ENCODE measurements at places on chromosomes 1 and 21.
A peak's percentile ranks its signal among the peaks of the same experiment; 100 is the strongest.

DNA sequence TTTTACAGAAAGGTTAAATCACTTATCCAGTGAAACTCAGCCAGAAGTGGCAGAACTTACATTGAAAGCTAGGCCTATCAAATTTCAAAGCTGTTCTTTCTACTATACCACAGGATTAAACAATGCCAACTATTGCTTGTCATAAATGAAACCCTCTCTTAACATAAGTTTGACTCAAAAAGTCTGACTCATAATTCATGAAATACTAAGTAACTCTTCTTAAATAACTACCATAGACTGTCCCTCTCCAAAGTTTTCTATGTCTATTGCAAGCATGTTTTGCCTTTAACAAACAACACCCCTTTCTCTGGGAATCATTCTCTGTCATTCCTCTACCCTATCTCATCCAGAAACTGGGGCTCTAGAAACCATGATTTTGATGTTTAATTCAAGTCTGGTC, 109.5 kb upstream of the UBE2U start:
- DNase-seq: no peak
- no peak overlapping the region for H3K4me3 ChIP-seq
- no peaks in the 10 kb centered on the region for H3K4me1 ChIP-seq
- H3K27me3 ChIP-seq: no peaks in the 10 kb centered on the region

- H3K4me3 ChIP-seq: no peak overlapping the region
- H3K4me1 ChIP-seq: peaks cover 9% of the 10 kb centered on the region
- no peak overlapping the region for H3K27ac ChIP-seq
- no peaks in the 10 kb centered on the region for H3K36me3 ChIP-seq
- no peak for DNase-seq
Measured at GRCh38 chr1:196196486-196196885, 411.8 kb downstream of the KCNT2 start.

DNA sequence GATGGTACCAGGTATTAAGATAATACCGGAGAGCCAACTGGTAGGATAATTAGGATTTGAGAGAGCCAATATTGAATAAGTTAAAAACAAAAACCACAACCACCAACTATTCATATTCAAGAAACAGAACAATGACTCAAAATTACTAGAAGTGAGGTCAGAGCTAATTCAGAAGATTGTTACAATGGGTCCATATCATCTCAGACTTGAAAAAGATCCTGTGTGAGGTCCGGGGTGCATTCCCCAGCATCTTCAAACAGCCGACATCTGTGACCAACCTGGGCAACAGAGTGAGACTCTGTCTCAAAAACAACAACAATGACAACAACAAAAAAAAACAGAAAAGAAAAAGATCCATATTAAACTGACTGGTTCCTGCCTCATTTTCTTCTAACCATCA, 18.6 kb downstream of the AK2 start:
- no peak overlapping the region for H3K4me3 ChIP-seq
- no peaks in the 10 kb centered on the region for H3K4me1 ChIP-seq
- DNase-seq: no peak
- H3K27ac ChIP-seq: no peak overlapping the region
- H3K27me3 ChIP-seq: no peaks in the 10 kb centered on the region
- H3K36me3 ChIP-seq: peaks cover 29% of the 10 kb centered on the region

DNA sequence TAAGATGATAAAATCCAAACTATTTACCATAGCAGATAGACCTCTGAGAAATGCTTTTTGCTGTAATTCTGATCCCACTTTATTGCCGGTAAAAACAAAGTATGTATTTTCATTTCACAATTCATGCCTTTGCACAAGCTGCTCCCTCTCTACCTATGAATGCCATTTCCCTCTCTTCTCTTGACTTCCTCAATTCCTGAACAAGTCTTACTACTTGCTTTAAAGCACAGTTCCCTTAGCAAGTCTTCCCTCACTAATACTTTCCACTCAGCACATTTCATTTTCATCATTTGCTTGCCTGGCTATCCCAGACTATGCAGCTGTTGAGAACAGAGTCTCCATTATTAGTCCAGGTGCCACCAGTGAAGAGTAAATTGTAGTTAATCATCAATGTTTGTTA, 13.8 kb downstream of the GPATCH2 start:
- no peak for DNase-seq
- no peak overlapping the region for H3K4me3 ChIP-seq
- no peaks in the 10 kb centered on the region for H3K36me3 ChIP-seq
- no peaks in the 10 kb centered on the region for H3K27me3 ChIP-seq

GRCh38 chr1:166322470-166322869, 155.7 kb upstream of the FAM78B start:
- DNase-seq: no peak
- no peak overlapping the region for H3K4me3 ChIP-seq
- no peak overlapping the region for H3K27ac ChIP-seq
- H3K36me3 ChIP-seq: no peaks in the 10 kb centered on the region

- H3K4me3 ChIP-seq: no peak overlapping the region
- H3K36me3 ChIP-seq: no peaks in the 10 kb centered on the region
- no peak overlapping the region for H3K27ac ChIP-seq
Measured at GRCh38 chr1:218496561-218496960, 151.4 kb downstream of the TGFB2 start.

DNA sequence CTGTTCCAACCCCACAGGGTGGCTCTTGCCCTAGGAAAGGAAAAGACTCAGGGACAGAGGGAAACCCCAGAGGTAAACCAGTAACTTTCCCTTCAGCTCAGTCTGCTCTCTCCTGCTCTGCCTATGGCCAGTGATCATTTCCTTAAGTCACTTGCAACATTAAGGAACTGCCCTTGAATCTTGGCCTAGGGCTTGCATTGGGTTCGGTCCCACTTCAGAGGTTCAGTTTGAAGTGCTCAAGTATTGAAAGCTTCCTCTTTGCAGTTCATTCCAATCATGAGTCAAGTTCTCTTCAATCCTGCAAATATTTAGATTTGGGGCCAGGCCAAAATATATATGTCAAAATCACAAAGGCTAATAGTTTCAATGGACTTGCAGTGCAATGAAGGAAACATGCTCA, 97.7 kb upstream of the IRF2BP2 start:
- H3K4me3 ChIP-seq: no peak overlapping the region
- H3K27me3 ChIP-seq: no peaks in the 10 kb centered on the region
- H3K4me1 ChIP-seq: no peaks in the 10 kb centered on the region
- no peak for DNase-seq

DNA sequence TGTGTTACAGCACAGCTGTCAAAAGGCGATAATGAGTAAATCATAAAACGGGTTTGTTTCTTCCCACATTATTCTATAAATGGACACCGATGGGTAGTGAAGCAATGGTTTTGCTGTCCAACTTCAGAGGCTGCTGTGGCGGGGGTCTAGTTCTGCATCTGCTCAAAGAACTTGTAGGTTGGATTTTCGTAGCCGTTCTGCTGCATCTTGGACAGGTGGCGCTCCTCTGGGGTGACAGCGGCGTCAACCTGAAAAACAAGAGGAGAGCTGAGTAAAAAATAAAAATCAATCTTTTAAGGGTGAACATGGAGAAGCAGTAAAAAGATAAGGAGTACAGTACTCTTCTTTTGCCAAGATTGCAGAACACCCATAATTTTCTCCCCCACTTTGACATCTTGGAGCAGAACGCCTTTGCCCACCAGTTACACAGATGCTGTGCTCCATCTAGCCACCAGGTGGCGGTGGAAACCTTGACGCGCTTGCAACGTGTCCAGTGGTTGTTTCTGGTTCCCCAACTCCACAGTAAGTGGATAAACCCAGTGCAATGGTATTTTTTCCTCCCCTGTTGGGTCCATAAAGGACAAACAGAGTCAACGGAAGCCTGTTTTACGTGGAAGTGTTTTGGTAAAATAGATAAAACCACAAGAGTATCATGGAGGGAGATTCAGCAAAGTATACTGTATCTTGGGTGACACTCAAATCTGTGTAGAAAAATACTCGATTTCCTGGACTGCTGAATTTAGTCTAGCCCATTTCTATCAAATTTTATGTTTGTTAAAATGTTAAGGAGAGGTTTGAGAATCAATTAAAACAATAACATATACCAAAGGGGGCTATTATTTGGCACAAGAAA, 147.0 kb downstream of the GABPA start:
- H3K27ac ChIP-seq: no peak overlapping the region
- H3K4me3 ChIP-seq: no peak overlapping the region
- peak; percentile 56 for DNase-seq
- no peaks in the 10 kb centered on the region for H3K4me1 ChIP-seq
- no peaks in the 10 kb centered on the region for H3K27me3 ChIP-seq
- no peaks in the 10 kb centered on the region for H3K36me3 ChIP-seq

GRCh38 chr1:153553830-153554541, 4.9 kb upstream of the S100A3 start:
- H3K27ac ChIP-seq: no peak overlapping the region
- DNase-seq: no peak
- no peaks in the 10 kb centered on the region for H3K4me1 ChIP-seq
- no peaks in the 10 kb centered on the region for H3K27me3 ChIP-seq

GRCh38 chr1:54547601-54548388, at the start of gene ACOT11:
Gene ACOT11 (plus strand): TSS chr1:54548228. CDS start chr1:54548310, 82 bp downstream.
- no peak within 1 kb of the TSS for H3K4me3 ChIP-seq
- H3K27ac ChIP-seq: no peak within 1 kb of the TSS
- no peak for DNase-seq
- no peaks in the 10 kb centered on the region for H3K36me3 ChIP-seq
- no peaks in the 10 kb centered on the region for H3K27me3 ChIP-seq

DNA sequence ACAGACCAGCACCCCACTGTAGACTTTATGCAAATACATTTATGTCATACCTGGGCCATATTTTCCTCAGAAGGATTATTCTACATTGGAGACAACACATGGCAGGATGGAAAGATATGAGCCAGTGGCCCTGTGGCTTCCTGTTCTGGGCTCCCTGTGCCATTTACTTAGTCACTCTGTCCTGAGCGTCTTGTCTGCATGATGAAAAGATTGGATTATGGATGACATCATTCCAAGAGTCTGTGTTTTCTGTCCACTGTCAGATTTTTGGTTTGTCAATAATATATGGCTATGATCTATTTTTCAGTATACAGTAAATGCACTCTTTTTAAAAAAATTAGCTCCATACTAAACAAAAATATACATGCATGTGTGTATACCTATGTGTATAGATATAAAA, 30.8 kb downstream of the IGSF5 start:
- DNase-seq: no peak
- H3K36me3 ChIP-seq: no peaks in the 10 kb centered on the region
- H3K27me3 ChIP-seq: no peaks in the 10 kb centered on the region
- H3K27ac ChIP-seq: no peak overlapping the region

- DNase-seq: peak; percentile 73
- H3K4me3 ChIP-seq: no peak overlapping the region
- H3K36me3 ChIP-seq: no peaks in the 10 kb centered on the region
- H3K27me3 ChIP-seq: no peaks in the 10 kb centered on the region
Measured at GRCh38 chr1:186605762-186606350, 74.4 kb downstream of the PTGS2 start.

DNA sequence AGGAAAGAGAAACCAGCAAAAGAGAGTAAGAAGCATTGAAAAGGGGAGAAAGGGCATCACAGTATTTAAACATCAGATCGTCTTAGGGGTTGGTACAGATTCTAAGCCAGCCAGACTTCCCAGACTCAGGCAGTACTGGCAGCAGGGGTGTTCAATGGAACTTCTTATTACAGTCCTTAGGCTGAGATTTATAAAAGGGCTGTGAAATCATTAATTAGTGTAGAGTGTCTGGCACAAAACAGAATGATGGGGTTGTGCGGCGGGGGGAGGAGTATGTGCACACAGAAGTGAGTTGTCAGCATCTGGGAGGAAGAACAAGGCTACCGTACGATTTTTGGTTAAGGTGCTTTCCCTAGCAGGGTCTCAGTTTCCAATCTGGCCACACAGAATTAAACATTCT, 38.2 kb downstream of the ARHGEF11 start:
- DNase-seq: no peak
- H3K4me3 ChIP-seq: no peak overlapping the region
- no peaks in the 10 kb centered on the region for H3K27me3 ChIP-seq

- no peaks in the 10 kb centered on the region for H3K36me3 ChIP-seq
- H3K27ac ChIP-seq: no peak overlapping the region
- no peak overlapping the region for H3K4me3 ChIP-seq
- no peaks in the 10 kb centered on the region for H3K4me1 ChIP-seq
- DNase-seq: no peak
Measured at GRCh38 chr1:63642901-63643300, 49.7 kb downstream of the PGM1 start.

DNA sequence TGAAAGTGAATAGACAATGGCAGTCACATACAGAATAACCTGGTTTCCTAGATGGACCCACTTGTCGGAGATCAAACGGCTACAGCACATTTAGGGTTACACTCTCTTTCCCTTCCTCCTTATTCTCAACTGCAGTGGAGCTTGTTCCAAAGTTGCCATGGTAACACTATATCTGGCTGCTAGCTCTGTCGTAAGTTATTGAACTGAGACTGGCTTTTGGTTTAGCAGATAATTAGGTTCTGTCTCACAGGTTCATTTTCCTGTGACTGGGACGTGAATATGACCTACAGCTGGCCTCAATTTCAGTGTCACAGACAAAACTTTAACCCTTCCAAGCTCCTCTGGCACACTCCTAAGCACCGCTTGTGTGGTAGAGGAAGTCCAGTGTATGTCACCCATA, 875.8 kb downstream of the USP25 start:
- H3K36me3 ChIP-seq: no peaks in the 10 kb centered on the region
- no peaks in the 10 kb centered on the region for H3K27me3 ChIP-seq
- H3K4me3 ChIP-seq: no peak overlapping the region
- DNase-seq: no peak
- no peak overlapping the region for H3K27ac ChIP-seq

DNA sequence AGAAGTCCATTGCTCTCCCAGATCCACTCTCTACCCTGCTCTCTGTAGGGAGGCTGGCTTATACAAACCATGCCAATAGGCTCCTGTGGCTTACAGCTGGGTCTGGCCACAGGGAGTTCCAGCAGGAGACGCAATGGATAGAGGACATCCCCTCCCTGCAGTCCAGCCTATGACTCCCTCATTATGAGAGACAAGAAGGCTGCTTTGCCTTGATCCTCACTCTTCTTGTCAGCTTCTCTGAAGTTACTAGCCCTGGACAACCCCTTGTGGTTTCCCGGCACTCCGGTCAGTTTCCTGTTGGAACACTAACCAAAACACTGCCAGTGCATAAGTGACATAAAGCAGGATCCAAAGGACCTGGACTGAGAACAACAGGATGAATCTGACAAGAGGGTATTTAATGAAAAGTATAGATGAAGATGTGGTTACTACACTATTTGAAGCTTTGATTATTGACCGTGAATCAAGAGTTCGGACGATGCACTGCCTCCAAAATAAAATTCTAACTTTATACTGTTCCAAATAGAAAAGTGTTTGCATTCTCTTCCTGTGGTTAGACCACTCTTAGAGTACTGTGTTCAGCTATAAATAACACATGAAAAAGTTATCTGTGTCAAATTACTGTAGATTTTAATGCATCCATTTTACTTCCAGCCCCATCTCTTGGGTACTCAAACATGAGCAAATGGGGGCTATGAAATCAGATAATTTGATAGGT, 32.7 kb upstream of the ZNF326 start:
- peaks cover 12% of the 10 kb centered on the region for H3K4me1 ChIP-seq
- H3K4me3 ChIP-seq: no peak overlapping the region
- no peak for DNase-seq
- no peaks in the 10 kb centered on the region for H3K36me3 ChIP-seq
